ENCODE measurements at places on chromosomes 1 and 21.

- DNase-seq = no peak
Observed at GRCh38 chr1:209387969-209388329, 195.6 kb upstream of the CAMK1G start.

GRCh38 chr1:45883658-45884057 is 80.2 kb downstream of the MAST2 start:
- no peak for DNase-seq

DNA sequence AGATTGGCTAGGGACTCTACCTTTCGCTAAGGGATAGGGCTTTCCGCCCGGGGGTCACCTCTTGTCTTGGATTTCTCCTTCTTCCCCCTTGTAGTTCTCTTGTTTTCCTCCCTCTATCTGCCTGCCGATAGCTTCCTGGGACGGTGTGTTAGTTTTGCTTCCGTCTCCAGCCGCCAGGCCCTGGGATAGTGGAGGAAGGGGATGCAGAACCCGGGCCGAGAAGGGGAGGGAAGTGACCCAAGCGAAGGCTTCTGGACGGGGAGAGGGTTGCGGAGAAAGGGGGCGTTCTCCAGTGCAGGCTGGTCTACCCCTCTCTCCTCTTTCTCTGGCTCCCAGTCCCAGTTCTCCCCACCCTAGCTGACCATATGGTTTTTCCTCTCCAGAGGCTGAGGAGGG is 871 bp downstream of the TUFT1 start:
- no peak for DNase-seq

- DNase-seq = no peak
Observed at GRCh38 chr1:65630855-65631254, 161.8 kb upstream of the PDE4B start.

GRCh38 chr1:166432655-166433054 is 265.9 kb upstream of the FAM78B start:
- DNase-seq = no peak

DNA sequence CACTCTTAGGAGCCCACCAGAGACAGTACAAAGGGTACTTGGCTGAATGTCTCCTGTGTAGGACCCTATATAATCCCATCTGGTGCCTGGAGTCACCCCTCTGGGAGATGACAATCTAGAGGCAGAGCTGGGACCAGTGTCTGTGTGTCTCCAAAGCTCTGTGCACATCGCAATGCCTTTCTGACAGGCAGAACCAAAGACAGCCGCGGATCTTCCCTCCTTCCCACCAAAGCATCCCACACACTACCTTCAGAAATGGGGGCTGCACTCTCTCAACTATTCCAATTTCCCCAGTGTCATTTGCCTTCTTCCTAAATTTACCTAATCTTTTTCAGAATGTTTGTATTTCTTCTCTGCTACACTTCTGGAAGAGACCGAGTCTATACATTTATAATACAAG is 12.0 kb downstream of the PGBD5 start:
- DNase-seq = no peak
